ENCODE measurements at places on chromosomes 7 and 10.
A peak's percentile ranks its signal among the peaks of the same experiment; 100 is the strongest.

- DNase-seq, result peak; percentile 10
These were observed at the start of gene PAPSS2 for GRCh38 chr10:87659571-87660483. Gene PAPSS2 (plus strand): TSS chr10:87659878. CDS start chr10:87659982, 104 bp downstream.

DNA sequence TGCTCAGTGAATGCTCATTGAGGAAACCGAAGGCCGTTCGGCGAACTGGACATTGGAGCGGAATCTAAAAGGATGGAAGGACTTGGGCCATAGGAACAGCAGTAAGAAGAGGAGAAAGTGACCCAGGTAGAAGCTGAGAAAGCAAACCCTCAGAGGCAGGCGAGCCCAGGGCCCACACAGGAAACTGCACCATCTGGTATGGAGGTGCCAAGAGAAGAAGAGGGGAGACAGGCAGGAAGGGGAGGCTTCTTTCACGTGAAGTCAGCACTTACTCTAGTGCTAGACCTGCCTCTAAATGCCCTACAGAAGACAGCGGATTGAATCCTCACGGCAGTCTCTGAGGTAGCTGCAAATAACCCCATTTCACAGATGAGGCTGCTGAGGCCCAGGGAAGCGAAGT is 10.2 kb upstream of the CRHR2 start:
- no peak for DNase-seq

GRCh38 chr10:18351421-18351820 is 211.2 kb downstream of the CACNB2 start:
- no peak for DNase-seq

GRCh38 chr7:35339811-35340210 is 85.9 kb upstream of the TBX20 start:
- no peak for DNase-seq

DNA sequence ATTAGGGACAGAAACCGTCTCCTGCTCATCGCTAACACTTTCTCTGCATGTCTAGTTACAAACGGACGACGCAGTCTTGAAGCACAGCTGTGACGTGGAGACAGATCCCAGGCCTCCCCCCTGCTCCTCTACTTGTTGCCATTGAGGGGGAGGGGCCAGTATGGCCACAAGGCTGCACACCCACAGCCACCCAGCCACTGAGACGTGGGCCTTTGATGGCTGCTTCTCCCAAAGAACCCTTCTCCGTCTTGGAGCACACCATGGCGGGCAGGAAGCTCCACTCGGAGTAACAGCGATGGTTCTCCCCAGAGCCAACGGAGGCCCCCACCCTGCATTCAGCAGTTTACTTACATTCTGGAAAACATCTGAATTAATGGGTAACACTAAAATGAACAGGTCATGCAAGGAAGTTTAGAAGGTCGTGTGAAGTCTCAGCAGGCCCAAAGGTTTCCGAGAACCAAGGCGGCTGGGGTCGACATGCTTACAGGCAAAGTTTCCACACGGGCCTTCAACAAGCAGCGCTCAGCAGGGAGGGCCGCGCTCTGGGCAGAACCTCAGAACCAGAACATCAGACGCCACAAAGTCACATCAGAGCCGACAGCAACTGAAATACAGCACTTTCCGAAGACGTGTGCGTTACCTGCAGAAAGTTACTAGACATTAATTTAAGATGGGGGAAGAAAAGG is 169.6 kb downstream of the DIP2C start:
- DNase-seq, result no peak

Measured in stimulated activated CD4-positive, alpha-beta T cell treated with anti-CD3 and anti-CD28 coated beads, TNF-alpha, amount 100 ng/mL, for 1 hour (primary cell).